ENCODE measurements at places on chromosomes 4 and X.
A peak's percentile ranks its signal among the peaks of the same experiment; 100 is the strongest.

DNA sequence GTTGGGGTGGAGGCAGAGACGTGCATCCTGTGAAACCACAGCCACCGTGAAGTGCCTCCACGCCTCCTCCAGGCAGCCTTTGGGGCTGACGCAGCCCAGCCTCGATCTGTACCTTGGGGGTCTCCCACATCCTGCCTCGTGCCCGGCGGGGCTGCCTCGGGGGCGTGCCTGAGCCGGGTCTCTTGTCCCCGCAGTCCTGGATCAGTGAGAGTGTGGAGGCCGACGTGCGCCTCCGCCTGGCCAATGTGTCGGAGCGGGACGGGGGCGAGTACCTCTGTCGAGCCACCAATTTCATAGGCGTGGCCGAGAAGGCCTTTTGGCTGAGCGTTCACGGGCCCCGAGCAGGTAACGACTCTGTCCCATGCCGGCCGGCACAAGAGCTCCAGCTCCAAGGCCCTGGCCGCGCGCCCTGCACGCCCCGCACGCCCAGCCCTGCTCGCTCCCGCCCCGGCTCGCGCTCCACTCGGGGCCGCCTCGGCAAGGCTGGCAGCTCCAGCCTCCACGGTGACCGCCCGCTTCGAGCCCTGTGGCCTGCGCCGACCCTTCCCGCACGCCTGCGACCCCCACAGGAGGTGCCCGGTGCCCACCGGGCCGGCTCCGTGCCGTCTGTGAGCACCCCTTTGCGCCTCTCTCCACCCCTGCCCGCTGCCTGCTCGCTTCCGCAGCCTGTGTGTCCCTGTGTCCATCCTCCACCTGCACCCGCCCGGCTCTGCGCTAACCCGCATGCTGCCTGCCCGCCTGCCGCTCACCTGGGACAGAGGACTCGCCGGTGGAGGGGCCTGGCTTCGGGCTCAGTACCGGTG is 9.8 kb downstream of the FGFR3 start:
- DNase-seq: no peak

DNA sequence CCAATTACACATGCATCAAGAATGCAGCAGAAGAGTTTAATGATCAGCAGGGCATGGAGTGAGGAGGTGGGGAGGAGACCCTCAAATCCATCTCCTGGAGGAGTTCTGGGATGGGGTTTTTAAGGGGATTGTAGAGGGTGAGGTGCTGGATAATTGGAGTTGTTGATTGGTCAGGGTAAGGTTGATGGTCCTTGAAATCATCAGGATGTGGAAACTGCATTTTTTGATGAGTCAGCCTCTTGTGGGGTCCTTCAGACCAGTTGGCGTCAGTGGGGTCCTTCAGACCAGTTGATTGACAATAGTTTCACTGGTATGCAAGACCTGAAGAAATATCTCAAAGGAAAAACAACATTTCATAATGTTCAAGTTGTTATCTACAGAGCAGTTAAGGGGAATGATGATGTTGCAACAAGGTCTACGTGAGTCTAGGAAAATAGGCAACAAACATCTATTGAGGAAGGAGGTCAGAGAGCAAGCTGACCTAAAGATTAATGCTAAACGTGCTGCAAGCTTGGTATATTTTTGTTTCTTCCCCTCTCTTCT is 88.3 kb downstream of the NRK start:
- no peak for DNase-seq

DNA sequence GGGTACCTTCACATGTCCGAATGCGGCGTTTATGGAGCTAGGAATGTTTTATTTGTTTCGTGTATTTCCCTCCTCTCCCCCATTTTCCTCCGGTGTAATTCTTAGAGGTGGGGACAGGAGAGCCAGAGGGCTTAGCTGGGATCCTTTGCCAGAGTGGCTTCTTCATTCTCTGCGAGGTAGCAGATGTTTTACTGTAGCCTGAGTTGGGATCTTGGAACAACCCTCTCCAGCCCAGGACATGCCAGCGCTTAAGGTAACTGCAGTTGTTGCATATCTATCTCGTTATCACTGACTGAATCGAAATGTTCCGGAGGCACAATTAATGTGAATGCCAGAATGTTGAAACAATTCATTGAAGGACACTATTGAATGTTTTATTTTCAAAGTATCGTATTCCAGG is 59.0 kb upstream of the DYNLT3 start:
- DNase-seq: no peak

DNA sequence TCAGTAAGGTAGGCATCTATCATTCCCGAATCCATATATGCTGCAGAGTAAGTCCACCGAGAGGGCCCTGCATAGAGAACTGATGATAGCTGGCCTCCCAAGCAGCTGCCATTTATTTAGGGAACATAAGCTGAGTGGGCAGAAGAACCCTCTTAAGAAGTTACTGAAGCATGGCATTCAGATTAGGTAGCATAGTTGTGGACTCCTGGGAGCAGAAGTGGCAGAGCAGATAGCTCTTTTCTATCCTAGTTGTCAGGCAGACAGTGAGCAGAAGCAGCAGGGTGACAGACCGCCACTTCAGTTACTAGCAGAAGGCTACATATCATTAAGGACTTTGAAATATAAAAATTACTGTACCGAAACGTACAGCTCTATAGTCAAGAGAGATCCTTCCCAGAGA is 454.7 kb downstream of the PPP4R3C start:
- DNase-seq: no peak

DNA sequence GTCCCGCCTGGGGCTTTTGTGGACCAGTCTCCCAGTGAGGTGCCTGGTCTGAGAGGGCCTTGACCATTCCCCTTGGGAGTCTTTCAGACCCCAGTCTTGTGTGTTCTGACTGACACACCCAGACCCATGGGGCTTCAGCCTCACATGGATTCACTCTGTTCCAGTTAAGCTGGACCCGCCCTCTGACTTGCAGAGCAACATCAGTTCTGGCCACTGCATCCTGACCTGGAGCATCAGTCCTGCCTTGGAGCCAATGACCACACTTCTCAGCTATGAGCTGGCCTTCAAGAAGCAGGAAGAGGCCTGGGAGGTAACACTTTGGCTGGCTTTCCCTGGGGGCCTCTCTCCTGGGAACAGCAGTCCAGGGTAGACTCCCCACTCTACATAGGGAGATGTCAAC is 6.8 kb downstream of the IL9R start:
- DNase-seq: no peak

DNA sequence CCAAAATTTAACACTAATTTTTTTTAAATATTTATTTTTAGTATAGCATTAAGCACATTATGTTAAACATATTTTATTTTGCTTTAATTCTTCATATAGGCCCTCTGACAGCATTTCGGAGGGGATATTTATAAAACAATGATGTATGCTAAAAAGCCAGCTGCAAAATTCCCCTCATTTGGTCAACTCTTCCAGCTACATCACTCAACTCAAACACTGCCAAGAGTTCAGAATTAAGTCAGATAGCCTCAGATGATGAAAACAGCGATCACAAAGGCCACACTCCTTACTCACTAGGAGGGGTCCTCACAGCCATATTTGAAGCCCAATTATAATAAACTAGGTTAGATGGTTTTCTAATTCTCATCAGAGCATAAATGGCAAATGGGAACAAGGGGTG is 146.6 kb downstream of the ADAMTS3 start:
- no peak for DNase-seq

GRCh38 chrX:103932133-103932532 is 30.3 kb upstream of the TMSB15B start:
- no peak for DNase-seq

DNA sequence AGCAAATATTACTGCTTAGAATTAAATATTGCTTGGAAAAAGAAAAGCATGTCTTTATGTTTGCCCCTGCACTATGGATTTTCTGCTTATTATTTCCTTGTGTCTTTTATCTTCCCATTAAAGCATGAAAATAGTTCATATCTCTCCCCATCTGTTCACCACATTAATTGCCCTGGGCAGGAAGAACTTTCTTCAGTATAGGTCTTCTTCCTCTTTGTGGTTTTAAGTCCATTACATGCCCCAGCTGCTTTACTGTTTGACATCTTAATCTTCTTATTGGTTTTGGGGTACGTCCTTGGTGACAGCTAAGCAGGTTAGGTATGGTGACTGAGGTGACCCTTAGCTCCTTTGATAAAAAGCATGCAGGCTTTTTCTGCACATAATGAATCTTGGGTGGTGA is 157.3 kb downstream of the AASDH start:
- DNase-seq: no peak

- no peak for DNase-seq
Measured at GRCh38 chr4:5041699-5042098, 9.6 kb upstream of the STK32B start.

GRCh38 chrX:2707334-2707760 is 16.3 kb downstream of the CD99 start:
- DNase-seq: peak; percentile 98
